ENCODE measurements at places on chromosomes 4 and X. TPM values are rescaled to one million over a fixed set of nuclear protein-coding genes. Genes with fewer than 3 reads are reported as not detected.
A peak's percentile ranks its signal among the peaks of the same experiment; 100 is the strongest.

DNA sequence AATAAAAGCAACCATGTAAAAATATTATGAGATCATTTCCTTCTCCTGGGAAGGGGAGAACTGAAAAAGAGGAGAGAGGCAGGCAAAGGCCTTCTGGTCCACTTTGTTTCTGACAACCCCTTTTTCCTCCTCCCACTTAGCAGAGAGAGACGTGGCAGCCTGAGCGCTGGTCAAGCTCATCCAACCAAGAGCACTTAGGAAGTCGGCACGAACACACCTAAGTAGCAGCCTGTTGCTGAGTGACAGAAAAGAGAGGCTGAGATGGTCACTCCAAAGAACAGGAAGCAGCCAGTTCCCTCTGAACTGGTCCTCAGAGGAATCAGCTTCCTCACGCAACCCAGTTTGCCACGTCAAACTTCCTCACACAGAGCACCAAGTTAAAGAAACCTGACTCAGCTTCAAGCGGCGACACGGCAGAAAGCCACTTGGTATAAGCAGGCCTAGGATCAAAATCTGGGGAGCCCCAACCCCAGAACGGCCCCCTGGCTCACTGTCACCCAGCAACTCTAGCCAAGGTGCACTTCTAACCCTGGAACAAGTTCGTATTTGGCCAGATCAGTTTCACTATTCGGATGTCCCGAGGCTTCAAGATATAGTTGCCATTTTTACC, 861 bp downstream of the SEC24D start:
- peak overlapping the region; percentile 96 for H3K4me3 ChIP-seq
- peaks cover 13% of the 10 kb centered on the region for H3K36me3 ChIP-seq
- no peaks in the 10 kb centered on the region for H3K27me3 ChIP-seq
- peaks cover 14% of the 10 kb centered on the region for H3K4me1 ChIP-seq

DNA sequence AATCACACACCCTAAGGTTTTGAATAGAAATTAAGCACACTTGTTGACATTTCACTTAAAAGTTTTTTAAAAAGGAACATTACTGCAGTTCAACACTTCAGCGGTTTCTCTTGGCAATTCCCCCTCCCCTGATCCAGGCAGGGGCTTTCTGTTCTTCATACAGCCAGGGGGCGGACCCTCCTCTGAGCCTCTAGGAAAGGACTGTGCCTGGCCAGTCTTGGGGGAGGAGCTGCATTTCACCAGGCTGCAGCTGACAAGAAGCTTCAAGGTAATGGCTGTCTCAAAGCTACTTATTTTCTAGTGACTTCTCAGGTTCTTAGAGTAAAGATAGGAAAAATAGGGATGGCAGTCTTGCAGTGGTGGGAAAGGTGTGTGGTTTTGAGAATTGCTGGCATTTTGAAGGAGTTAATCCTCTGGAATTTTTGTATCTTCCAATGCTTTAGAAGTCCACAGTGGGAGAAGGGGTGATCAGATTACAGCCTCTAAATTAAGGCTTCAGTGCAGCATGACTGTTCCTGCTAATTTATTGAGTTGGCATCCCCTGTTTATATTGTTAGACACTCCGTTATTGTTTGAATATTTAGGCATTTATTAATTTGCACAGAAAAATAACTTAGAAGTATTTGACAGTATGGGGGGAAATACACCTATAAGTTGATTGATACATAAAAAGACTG, 33.5 kb downstream of the PWWP3B start:
- H3K27me3 ChIP-seq, result no peaks in the 10 kb centered on the region
- no peaks in the 10 kb centered on the region for H3K4me1 ChIP-seq
- DNase-seq, result no peak
- H3K36me3 ChIP-seq, result no peaks in the 10 kb centered on the region
- H3K4me3 ChIP-seq, result no peak overlapping the region
- H3K27ac ChIP-seq, result no peak overlapping the region

DNA sequence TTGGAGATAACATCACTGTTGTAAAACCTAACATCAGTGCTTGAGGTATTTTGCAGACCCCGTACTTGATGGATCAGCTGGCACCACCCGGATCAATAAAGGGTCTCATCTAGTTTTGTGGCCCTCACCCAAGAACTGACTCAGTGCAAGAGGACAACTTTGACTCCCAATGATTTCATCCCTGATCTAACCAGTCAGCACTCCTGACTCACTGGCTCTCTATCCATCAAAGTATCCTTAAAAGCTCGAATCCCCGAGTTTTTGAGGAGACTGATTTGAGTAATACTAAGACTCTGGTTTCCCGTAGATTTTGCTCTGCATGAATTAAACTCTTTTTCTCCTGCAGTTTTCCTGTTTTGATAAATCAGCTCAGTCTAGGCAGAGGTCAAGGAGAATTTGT, 2498.1 kb downstream of the PCDH7 start:
- H3K4me1 ChIP-seq, result no peaks in the 10 kb centered on the region
- DNase-seq, result no peak
- H3K36me3 ChIP-seq, result no peaks in the 10 kb centered on the region

- DNase-seq, result no peak
- peaks cover 2% of the 10 kb centered on the region for H3K27me3 ChIP-seq
- H3K4me1 ChIP-seq, result no peaks in the 10 kb centered on the region
- no peak overlapping the region for H3K27ac ChIP-seq
- H3K4me3 ChIP-seq, result no peak overlapping the region
Observed at GRCh38 chr4:164381859-164382258, 372.1 kb upstream of the SMIM31 start.

GRCh38 chr4:40305328-40306170, 29.6 kb upstream of the CHRNA9 start:
- peaks cover 77% of the 10 kb centered on the region for H3K4me1 ChIP-seq
- peak; percentile 31 for DNase-seq
- no peaks in the 10 kb centered on the region for H3K36me3 ChIP-seq
- H3K27me3 ChIP-seq, result no peaks in the 10 kb centered on the region
- no peak overlapping the region for H3K4me3 ChIP-seq

- no peak for DNase-seq
Observed at GRCh38 chr4:112357453-112357852, 60.3 kb downstream of the ALPK1 start.

- no peaks in the 10 kb centered on the region for H3K27me3 ChIP-seq
- no peaks in the 10 kb centered on the region for H3K4me1 ChIP-seq
- H3K27ac ChIP-seq, result no peak overlapping the region
- DNase-seq, result no peak
- no peaks in the 10 kb centered on the region for H3K36me3 ChIP-seq
- H3K4me3 ChIP-seq, result no peak overlapping the region
Observed at GRCh38 chrX:15931362-15931761, 76.7 kb upstream of the AP1S2 start.

- H3K27me3 ChIP-seq, result no peaks in the 10 kb centered on the region
- H3K36me3 ChIP-seq, result no peaks in the 10 kb centered on the region
- no peak overlapping the region for H3K4me3 ChIP-seq
Observed at GRCh38 chr4:105858466-105859040, 36.7 kb upstream of the NPNT start.

The ATP1B4 gene
- not detected for total RNA-seq

The PHEX gene
- 0.54 TPM for total RNA-seq

All from natural killer cell (primary cell).